Activated CD8-positive, alpha-beta memory T cell treated with anti-CD3 and anti-CD28 coated beads, Interleukin-2, amount 10 ng/mL, durations not matched to agents 7 days and 5 days (primary cell): ENCODE measurements at places on chromosomes 13 and 19. TPM values are rescaled to one million over a fixed set of nuclear protein-coding genes. Genes with fewer than 3 reads are reported as not detected.

Gene ELAVL1
- total RNA-seq, result 119 TPM

Gene CD320
- 49.8 TPM for total RNA-seq

Gene CLC
- not detected for total RNA-seq

Gene SIGLEC9
- total RNA-seq, result 0.26 TPM

Gene PSG6
- not detected for total RNA-seq

Gene CACNA1A
- 2.1 TPM for total RNA-seq

Gene CCDC169
- not detected for total RNA-seq

Gene RAB20
- total RNA-seq, result 1.1 TPM

Gene PRX
- total RNA-seq, result 0.80 TPM

Gene POP4
- total RNA-seq, result 96.6 TPM

Gene ZNF90
- total RNA-seq, result 16.6 TPM

Gene DCT
- not detected for total RNA-seq

Gene GPR12
- not detected for total RNA-seq

Gene IZUMO2
- not detected for total RNA-seq

Gene MRPL4
- total RNA-seq, result 85.4 TPM

Gene LIM2
- total RNA-seq, result not detected

Gene RPS19
- total RNA-seq, result 3,310 TPM

Gene FAM98C
- 24.1 TPM for total RNA-seq

GRCh38 chr13:110261166-110262081, 45.5 kb downstream of the COL4A1 start:
- DNase-seq, result peak; percentile 25

DNA sequence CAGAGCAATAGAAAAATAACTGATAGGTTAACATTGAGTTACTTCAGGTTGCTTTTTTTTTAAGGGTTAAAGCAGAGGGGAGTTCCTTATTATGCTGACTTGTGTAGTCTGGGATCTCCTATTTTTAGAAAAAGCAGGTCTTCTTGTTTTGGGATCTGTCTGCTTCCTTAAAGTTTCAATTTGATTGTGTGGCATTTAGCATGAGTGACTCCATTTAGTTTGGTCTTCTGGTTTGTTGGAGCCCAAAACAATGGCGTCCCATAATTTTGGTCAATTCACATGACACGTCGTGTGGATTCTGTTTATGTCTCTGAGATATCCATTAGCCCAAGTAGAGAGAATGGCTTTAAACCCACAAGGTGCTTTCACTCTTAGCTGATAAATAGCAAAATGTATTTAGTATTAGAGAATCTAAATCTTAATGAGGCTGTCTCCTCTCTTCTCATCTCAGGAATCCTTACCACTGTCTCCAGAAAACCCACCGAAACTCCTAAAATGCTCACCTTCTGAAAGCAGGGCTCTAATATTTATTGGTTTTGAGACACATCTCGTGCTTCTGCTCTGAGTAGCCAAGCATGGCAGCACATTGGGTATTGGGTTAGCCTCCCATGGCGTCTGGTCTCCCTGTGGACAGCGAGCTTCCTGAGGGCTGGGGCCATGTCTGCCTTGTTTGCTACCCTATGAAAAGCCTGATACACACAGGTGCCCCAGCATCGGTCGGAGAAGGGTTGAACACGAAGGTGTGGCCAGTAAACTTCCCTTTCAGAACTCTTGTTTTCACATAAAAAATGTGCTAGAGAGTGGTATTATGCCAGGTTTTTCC, 67.2 kb upstream of the GPR183 start:
- no peak for DNase-seq

DNA sequence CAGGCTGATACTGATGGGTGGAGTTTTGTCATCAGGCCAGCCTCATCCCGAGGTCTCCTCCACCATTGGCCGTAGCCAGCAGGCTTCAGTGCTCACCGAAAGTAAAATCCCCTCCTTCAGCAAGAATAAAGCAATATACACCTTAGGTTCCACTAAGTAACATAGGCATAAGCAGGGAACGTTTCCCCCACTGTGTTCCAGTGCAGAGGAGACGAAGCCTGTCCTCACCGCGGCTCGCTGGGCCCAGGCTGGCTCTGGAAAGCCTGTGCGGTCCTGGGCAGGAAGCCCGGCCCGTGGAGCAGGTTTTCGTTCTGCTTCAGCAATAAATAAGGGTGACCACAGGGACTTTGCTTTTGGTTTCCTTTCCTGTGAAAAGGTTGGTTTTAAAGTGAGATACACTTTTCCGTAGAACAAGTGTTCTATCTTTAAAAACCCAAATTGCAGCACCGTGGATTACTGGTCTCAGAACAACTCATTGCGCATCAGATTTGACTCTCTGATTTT, 16.3 kb upstream of the TEX29 start:
- DNase-seq, result peak; percentile 80

DNA sequence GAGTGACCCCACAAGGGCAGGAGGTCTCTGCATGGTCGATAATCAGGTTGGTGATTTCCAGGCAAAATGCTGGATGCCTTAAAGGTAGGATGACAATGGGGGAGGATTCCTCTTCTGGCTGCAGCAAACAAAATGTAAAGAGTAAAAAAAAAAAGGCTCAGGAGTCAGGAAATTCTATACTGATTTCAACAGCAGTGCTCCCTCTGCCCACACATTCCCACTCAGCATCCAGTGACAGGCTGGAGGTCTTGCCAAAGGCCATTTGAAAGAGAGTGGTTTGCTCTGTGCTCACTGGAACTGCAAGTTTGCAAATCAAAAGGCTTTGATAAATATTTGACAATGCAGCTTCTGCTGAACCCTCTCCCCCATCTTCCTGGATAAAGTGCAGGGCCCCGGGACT, 135.4 kb downstream of the TNFRSF19 start:
- no peak for DNase-seq

- peak; percentile 83 for DNase-seq
These were observed 52.0 kb downstream of the NWD1 start for GRCh38 chr19:16771618-16772017.

GRCh38 chr13:114055766-114056165, 76.7 kb downstream of the RASA3 start:
- no peak for DNase-seq

GRCh38 chr19:35213663-35214632, 14.6 kb downstream of the FAM187B start:
- peak; percentile 84 for DNase-seq

DNA sequence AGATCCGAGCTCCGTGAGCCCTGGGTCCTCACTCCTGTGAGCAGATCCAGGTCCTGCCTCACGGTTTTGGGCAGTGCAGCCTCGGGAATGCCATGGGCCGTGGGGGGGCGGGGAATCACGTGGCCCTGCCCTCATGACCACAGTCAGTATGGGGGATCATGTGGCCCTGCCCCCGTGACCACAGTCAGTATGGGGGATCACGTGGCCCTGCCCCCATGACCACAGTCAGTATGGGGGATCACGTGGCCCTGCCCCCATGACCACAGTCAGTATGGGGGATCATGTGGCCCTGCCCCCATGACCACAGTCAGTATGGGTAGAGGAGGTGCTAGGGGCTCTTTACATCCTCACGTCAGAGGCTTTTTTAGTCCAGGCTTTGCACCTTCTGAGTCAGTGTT, 64.3 kb upstream of the F7 start:
- no peak for DNase-seq

DNA sequence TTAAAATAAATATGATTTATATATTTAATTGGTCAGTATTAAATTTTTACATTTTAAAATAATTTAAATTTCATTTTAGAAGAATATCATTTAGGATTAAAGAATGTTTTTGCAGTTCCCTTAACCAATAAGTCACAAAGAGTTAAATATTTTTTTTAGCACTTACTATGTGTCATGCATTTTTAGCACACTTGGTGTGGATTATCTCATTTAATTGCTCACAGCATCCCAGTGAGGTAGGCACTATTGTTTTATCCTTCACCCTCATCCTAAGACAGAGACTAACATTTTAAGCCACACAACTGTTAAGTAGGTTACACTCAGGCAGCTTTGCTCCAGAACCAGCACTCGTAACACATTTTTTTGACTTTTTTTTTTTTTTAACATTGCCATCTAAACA, 78.2 kb downstream of the URI1 start:
- no peak for DNase-seq

DNA sequence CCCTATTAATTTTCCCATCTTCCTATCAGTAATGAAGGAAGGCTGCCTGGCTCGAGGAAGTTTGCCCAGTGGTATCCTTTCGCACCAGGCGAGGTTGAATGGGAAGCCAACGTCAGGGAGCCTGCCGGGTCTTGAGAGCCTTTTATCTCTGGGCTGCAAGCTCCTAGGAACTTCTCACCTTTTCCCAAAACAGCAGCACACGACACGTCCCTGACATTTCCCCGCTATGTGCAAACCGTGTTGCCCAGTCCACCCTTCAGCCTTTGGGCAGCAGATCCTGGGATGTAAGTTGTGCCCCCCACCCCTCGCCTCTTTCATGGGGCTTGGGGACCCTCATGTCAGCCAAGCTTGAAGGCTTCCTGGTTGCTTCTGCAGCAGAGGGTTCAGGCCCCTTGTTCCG, 179.1 kb downstream of the ZNF536 start:
- no peak for DNase-seq

GRCh38 chr19:3275583-3276340, 51.3 kb downstream of the CELF5 start:
- peak; percentile 94 for DNase-seq

- no peak for DNase-seq
These were observed 94.0 kb upstream of the PEG3 start for GRCh38 chr19:56934438-56935090.

- no peak for DNase-seq
These were observed 3.4 kb downstream of the SLITRK1 start for GRCh38 chr13:83878691-83879430.

- DNase-seq, result peak; percentile 64
These were observed 7.1 kb downstream of the GPR108 start for GRCh38 chr19:6730153-6730804.

GRCh38 chr13:85825454-85825853, 26.2 kb upstream of the SLITRK6 start:
- no peak for DNase-seq

DNA sequence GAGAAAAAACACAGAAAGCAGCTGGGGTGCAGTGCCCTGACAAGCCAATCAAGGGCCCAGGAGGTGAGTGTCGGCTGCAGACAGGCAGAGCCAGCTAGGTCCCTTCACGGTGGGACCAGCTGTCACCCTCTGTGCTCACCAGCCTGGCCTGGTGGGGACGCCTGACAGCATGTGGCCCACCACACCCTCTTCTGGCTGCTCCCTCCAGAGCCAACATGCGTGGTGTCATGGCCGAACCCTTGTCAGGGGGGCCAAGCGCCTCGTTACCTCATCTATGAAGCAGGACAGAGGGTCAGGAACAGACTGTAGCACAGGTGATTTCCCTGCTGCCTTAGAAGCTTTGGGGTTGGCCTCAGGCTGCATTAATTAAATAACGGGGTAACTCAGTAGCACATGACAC, 40.0 kb upstream of the ISYNA1 start:
- no peak for DNase-seq

GRCh38 chr19:372306-372890, 27.8 kb upstream of the MIER2 start:
- no peak for DNase-seq

DNA sequence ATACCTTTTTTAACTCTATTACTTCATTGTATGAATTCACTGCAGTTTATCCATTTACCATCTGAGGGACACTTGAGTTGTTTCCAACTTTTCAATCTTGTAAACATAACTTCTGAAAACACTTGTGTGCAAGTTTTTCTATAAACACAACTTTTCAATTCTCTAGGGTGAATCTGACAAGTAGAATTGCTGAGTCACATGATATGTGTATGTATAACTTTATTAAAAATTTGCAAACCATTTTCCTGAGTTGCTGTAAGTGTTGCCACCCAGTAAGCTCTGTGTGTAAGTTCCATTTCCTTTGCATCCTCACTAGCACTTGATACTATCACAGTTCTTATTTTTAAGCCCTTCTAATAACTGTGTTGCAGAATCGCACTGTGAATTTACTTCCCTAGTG, 1415.6 kb upstream of the ATXN8OS start:
- DNase-seq, result no peak

DNA sequence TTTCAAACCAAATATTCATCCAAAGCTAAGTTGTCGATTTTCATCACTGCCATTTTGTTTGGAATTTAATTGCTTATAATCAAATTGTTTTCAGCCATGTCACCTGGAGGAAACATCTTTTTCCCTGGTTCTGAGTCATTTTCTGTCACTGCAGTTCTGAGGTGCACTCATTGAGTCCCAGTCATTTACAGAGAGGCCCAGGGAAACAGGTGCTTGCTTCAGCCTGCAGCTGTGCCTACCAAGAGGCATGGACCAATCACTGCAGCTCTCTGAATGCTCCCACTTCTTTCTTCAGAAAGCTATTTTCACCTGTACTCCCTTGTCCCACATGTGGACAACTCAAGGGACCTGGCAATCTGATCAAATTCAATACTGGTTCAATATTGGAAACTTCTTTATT, 308.1 kb downstream of the COG6 start:
- DNase-seq, result no peak

GRCh38 chr19:55005684-55006488, 32.2 kb downstream of the GP6 start:
- peak; percentile 77 for DNase-seq

GRCh38 chr19:54186351-54186750, 3.0 kb downstream of the MBOAT7 start:
- DNase-seq, result no peak

DNA sequence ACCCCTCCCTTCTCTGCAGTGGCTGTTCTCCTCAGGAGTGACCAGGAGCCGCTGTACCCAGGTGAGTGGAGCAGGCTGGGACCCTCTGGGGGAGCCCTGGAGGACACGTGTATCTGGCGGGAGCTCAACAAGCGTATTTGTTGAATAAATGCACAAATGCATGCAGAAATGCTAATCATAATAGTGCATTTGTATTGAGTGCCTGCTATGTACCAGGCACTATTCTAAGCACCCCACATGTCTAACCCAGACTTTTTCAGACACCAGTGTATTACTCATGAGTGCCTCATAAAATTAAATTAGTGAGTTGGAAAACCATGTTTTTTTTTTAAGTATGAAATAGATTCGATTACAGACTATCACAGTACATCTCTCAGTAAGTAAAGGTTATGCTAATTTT, 7.9 kb downstream of the HPN start:
- no peak for DNase-seq

DNA sequence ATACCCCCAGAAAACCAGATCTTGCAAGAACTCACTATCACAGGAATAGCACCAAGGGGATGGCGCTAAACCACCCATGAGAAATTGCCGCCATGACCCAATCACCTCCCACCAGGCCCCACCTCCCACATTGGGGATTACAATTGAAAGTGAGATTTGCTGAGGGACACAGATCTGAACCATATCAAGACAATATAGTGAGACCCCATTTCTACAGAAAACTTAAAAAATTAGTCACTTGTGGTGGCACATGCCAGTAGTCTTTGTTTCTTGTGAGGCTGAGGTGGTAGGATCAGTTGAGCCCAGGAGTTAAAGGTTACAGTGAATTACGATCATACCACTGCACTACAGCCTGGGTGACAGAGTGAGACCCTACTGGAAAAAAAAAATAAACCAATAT, 9.7 kb downstream of the DNAJC15 start:
- no peak for DNase-seq
